ENCODE measurements at places on chromosomes 7 and 10.

DNA sequence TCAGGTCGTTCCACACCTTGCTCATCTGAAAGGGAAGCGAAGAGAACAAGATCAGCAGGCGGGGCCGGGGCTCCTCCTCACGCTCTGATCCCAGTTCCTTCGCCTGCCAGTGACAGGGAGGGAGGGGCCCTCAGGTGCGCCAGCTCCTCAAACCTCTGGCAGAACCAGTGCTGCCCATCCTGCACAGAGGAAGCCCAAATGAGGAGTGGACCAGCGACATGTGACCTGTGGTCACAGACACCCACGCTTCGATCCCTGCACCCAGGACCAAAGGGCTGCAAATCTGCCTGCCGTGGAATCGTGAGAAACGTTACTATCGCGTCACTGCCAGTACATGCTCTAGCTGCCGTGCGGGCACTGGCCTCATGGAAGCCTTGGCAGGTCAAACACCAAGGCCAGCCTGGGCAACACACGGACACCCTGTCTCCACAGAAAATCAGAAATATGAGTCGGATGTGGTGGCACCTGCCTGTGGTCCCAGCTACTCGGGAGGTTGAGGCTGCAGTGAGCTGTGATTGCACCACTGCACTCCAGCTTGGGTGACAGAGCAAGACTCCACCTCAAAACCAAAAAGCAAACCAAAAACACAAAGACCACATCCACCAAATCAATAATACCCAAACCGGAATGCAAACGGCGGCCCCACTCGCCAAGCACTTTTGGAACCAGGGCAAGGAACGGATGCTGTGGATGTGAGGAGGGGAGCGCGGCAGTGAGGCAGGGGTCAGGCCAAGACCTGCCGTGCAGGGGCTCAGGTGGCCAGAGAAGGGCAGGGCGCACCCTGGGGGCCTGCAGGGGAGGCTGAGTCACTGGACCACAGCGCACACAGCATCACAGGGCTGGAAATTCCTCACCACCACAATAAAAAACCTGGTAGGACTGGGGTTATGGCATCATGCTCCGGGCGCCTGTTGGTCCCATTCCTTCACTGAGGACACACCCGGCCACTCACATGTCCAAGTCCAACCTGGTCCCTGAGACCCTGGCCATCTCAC, 13.4 kb downstream of the NUDT1 start:
- no peak for DNase-seq

GRCh38 chr7:50315739-50316671, 11.5 kb downstream of the IKZF1 start:
- no peak for DNase-seq

DNA sequence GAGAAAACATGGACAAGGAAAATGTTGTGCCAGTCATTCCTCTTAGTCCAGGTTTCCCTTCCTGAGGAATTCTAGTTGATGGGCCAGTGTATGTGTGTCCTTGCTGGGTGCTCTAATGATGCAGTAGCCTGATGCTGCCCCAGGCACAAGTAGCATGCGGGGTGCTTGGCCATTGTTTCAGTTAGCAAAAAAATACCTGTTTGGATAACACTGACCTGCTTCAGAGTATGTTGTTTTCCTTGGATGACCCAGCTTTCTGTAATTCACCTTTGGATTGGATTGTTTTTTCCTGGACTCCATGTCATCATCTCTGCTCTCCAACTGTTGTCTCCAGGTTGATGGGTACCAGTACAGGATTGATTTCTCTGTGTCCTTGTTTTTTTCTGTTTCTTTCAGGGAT, 169.2 kb downstream of the SND1 start:
- DNase-seq: no peak

DNA sequence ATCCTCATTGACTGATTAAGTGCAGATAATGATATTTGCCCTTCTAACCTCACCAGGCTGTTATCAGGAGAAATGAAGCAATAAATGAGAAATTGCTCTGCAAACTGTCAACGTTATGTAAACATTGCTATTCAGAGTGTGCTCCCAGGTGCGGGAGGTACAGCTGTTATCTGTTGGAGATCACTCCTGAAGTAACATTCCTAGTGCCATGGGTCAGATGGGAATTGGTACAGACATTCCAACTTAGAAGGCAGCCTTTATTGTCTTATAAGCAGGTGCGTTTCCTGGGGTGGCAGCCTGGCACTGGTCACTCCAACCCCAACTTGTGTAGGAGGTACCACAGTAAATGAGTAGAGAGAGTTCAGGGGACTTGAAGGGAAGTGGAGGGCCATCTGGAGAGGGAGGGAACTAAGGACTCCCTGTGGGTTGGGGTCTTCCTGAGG, 36.8 kb downstream of the HK1 start:
- DNase-seq: no peak

- DNase-seq: no peak
These were observed 41.6 kb downstream of the SLC16A9 start for GRCh38 chr10:59668096-59668495.

DNA sequence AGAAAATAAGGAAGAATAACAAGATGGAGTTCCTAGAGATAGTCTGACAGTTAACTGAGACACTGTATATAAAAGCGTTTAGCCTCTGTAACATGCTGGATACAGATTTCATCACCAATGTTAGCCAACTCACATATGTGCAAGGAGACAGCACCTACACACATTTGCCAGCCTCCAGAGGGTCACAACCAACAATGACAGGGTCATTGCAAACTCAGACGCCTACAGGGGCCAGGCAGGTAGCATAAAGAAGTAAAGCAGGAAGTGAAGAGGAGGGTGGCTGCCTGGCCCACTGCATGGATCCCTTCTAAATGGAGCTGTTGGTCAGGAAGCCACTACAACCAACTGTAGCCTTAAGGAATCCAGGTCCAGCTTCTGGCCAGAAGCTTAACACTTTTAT, 50.4 kb downstream of the NRAP start:
- no peak for DNase-seq

DNA sequence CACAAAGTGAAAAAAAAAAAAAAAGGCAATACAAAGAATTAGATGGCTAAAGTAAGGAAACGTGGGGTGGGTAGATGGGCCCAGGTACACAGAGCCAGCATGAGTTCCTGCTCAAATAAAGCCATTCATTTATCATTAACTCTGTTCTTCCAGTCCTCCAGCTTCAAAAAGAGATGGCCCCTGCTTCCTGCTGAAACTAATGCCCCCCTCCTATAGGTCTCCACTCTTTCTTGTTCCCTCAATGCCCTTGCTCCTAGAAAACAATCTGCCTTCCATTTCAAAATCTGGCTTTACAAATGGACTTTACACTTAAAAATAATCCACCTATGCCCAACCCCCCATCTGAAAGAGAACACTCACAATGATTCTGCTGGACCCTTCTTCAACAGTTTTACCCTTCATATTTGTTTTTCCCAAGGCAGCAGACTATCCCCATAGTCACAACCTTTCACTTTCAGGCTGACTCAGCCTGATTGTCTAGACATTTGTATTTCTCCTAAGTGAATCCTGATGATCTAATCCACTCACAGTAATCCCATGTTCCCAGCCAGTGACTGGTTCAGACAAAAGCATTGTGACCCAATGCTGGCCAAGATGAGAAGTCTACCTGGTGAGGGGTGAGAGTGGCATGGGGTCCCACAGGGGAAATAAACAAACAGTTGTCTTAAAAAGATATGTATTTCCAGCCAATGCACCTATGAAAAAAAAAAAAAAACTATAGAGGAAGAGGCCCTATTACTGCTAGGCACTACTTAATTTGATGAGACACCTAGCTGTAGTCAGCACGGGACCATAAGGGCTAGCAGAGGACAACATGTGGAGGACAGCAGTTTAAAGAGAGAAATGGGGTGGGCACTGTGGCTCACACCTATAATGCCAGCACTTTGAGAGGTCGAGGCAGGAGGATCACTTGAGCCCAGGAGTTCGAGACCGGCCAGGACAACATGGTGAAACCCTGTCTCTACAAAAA, 74.6 kb upstream of the GRID1 start:
- DNase-seq: no peak

- no peak for DNase-seq
These were observed 42.1 kb upstream of the IKZF1 start for GRCh38 chr7:50262446-50262845.

DNA sequence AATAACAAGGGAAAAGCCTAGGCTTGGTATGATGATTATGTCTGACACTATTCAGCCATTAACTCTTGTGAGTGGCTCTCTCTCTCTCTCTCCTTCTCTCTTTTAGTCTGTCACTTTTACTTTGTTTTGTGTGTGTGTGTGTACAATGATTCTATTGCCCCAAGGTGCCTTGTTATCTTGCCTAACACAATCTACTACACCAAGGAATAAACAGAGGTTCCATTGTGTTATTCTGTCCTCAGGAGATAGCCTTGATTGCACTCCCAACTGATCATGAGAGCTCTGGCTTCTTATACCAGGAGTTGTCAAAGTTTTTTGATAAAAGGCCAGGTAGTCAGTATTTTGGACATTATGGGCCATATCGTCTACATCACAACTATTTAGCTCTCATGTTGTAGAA, 123.4 kb upstream of the CALCR start:
- DNase-seq: no peak

- DNase-seq: no peak
These were observed 54.9 kb upstream of the ZMIZ2 start for GRCh38 chr7:44693641-44694313.

DNA sequence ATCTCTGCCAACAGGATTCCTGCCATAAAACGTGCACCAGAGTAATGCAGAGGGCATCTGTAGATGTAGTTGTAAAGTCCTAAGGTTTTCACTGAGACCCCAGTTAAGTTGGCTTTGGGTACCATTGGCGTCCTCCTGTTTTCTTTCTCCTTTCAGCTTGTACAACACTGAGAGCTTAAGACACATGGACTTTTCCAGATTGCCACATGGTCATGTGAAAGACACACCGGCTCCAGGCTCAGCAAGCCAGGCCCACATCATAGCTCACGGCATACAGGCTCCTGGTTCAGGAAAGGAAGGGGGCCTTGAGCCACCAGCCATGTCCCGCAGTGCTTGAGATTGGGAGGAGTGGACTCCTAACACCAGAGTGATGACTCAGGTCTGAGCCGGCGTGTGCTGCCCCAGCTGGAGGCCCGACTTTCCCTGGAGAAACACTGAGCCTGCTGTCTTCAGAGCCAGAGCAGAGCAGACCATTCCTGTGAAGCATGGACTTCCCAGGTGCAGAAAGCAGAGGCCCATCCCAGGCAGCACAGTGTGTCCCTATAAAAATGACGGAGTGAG, 252.7 kb downstream of the PRPF18 start:
- no peak for DNase-seq

- DNase-seq: no peak
These were observed 154.9 kb upstream of the TMEM72 start for GRCh38 chr10:44756216-44756615.

GRCh38 chr7:112365551-112365950, 84.7 kb upstream of the IFRD1 start:
- no peak for DNase-seq

DNA sequence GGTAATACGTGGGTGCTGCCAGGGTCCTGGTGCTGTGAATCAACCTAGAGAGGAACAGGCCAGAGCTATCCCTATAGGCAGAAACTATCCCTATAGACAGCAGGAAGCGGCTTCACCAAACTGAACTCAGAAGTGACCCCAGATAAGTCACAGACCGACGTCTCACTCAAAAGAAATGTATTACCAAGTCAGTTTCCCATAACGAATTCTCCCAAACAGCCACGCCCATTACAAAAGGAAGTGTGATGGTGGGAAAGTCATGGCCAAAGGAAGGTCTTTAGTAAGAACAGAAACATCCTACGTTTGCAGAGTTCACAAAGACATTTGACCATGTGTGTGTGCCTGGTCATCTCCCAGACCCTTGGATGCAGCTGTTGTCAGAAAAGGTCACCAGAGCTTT, 470.8 kb upstream of the ADARB2 start:
- DNase-seq: no peak

GRCh38 chr10:101066146-101066895, 4.5 kb downstream of the KAZALD1 start:
- peak; percentile 56 for DNase-seq

- no peak for DNase-seq
These were observed 378.8 kb upstream of the STEAP1 start for GRCh38 chr7:89775459-89775858.

- DNase-seq: no peak
These were observed 32.1 kb downstream of the PRKG1 start for GRCh38 chr10:51106311-51106945.

GRCh38 chr10:2262333-2262732, 525.0 kb upstream of the ADARB2 start:
- no peak for DNase-seq

- no peak for DNase-seq
These were observed 14.6 kb downstream of the WBP1L start for GRCh38 chr10:102758240-102758932.

- no peak for DNase-seq
These were observed 6.6 kb downstream of the C10orf90 start for GRCh38 chr10:126663880-126664279.

- peak; percentile 21 for DNase-seq
These were observed 44.6 kb upstream of the RSBN1L start for GRCh38 chr7:77651575-77652162.

GRCh38 chr7:75813781-75814236, at the start of gene CCL24:
CCL24 (minus strand) TSS chr7:75813806; CDS start chr7:75813715, 91 bp downstream.
- no peak for DNase-seq

GRCh38 chr7:155811895-155812761, at the start of gene SHH:
SHH (minus strand) TSS chr7:155812463; CDS start chr7:155812122, 341 bp downstream.
- no peak for DNase-seq

DNA sequence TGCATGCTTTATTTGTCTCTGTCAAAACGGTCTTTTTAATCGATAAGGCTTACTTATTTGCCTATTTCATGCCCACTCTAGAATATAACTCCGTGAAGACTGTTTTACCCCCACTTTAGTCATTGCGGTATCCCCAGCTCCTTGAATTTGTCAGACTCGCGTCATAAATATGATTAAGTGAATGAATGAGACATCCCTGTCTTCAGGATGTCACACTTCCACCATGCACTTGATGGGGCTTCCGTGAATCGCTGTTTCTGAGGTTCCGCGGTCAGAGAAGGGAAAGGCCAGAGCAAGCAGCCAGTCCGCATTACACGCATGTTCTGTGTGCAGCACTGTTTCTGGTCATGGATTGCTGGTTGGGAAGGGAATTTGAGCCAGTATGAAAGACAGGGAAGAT, 138.8 kb downstream of the CELF2 start:
- DNase-seq: no peak

DNA sequence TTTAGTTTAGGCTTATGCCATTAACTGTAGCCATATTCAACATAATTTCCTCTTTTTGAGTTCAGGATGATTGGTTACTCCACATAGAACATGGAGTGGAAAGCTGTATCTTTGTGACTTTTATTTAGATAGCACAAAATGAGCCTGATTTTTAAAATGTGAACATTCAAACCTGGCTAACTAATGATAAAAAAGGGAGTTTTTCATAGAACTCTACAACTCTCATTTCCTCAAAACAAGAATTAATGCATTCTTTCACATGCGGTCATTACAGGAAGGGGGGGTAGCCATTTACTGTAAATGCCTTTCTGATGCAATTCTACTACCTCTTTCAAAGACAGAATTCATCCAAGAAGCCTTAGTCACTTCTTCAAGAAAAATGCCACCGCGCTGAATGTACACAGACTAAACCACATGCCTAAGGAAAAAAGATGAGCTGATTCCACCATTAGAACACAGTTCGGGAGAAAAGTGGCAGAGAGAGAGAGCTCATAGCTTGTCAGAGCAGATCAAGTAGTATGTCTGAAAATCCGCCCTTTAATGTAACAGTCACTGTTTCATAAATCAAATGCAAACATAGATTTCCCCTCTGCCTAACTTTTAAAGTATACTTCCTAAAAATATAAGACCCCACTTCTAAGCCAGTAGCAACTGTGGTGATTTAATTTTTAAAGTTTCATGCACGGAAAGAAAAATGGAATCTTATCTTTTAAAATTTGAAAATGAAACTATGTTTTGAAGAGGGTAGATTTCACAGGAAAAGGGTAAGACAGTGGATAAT, 226.4 kb upstream of the KLF14 start:
- peak; percentile 73 for DNase-seq

GRCh38 chr10:117761695-117762094, 219.1 kb downstream of the EMX2 start:
- DNase-seq: no peak

Measured in stimulated activated naive CD8-positive, alpha-beta T cell treated with anti-CD3 and anti-CD28 coated beads, Interleukin-15, amount 100 ng/mL, for 72 hours (primary cell).